GF-D8 (cell line): ENCODE measurements at places on chromosomes 4 and X.

DNA sequence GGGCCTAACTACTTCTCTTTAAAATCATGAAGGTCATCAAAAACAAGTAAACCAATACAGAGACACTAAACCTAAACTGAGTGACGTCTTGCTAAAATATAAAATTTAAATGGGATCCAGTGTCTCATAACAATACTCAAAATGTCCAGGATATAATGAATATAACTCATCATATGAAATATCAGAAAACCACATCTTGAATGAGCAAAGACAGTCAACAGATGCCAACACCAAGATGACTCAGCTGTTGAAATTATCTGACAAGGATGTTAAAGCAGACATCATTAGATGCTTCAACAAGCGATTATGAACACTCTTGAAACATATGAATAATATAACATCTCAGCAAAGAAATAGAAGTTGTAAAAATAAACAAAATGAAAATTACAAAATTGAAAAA lies 8.3 kb downstream of the NAP1L2 start:
- no peak for DNase-seq

DNA sequence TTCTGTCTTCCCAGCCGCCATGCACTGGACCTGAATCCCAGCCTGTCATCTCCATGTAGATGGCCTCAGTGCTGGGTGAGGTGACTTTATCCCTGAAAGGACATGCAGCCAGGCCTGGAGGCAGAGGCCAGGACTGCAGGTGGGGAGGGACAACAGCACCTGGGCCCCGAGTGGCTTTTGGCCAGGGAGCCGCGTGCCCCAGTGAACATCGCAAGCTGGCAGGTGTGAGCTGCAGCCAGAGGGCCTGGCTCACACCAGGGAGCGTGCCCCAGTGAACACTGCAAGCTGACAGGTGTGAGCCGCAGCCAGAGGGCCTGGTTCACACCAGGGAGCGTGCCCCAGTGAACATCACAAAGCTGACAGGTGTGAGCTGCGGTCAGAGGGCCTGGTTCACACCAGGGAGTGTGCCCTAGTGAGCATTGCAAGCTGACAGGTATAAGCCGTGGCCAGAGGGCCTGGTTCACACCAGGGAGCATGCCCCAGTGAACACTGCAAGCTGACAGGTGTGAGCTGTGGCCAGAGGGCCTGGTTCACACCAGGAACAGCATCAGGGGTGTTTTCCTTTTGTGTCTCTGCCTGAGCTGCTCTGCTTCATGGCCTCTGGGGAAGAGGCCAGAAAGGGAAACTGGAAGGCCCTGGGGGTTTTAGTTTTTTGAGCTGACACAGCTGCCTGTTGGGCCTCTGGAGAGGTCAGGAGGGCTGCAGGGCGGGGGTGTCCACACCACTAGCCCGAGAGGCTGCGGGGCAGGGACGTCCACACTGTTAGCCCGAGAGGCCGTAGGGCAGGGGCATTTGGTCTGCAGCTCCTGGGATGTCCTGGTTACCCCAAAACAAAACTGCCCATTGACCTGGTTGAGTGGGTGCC lies 22.7 kb upstream of the PSAPL1 start:
- DNase-seq, result no peak

DNA sequence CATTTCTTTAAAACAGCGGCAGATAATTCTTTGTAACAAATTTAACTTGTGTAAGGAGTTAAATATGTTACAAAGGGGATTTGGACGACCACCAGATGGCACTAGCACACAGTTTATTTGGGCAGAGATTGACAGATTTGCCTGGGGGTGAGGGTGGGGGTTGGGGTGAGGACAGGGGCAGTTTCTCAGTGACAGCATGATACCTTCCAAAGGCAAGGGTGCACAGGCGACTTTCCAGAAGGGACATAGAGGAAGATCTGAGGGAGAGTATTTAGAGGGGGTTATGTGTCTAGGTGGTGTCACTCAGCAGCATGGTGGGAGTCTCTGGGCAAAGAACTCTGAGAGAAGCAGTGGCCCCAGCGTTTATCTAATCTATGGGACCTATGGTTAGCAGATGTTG lies 9.6 kb upstream of the TMA16 start:
- no peak for DNase-seq

DNA sequence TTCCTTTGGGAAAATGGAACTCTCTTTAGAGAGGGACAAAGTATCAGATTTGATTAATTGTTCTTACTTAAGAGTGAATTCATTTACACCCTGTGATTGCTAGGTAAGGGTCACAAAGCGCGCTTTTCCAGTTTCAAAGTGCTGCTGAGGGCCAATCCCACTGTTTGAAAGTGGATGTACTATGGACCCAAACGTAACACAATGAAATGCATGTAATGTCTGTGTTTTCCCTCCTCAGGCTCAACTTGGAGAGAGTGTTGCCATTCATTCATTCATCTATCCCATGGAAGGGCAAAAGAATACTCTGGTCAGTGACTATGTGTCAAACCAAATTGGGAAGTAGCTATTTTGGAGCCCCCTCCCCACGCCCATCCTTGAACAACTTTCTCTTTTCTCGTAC lies 16.1 kb downstream of the IGSF1 start:
- no peak for DNase-seq

DNA sequence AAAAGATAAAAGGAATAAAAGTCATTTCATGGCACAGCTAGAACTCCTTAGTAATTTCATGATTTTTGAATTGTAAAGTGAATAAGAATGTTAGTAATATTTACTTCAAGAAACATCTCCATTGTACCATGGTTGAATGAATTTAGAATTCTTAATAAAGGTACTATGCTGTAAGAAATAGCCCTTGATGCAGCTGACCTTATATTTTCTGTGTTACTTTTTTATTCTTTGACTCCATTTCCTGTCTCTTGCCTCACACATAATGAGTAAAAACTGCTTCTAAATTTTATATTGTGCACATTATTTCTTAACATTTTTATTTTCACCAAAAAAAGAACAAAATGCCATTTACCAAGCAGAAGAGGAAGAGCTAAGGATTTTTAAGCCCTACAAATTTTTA lies 81.9 kb upstream of the PDHA2 start:
- DNase-seq, result no peak

- no peak for DNase-seq
These were observed 278.0 kb downstream of the FBXO8 start for GRCh38 chr4:174005422-174005821.

DNA sequence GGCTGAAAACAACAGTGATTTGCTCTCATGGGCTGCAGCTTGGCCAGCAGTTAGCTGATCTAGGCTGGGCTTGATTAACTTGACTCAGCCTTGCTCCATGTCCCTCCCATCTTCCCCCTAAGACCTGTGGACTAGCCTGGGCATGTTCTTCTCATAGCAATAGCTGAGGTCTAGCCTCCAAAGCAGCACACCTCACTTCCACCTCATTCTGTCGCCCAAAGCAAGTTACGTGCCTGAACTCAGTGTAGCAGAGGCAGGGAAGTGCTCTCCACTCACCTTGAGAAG lies 62.2 kb downstream of the EVC start:
- DNase-seq, result no peak

DNA sequence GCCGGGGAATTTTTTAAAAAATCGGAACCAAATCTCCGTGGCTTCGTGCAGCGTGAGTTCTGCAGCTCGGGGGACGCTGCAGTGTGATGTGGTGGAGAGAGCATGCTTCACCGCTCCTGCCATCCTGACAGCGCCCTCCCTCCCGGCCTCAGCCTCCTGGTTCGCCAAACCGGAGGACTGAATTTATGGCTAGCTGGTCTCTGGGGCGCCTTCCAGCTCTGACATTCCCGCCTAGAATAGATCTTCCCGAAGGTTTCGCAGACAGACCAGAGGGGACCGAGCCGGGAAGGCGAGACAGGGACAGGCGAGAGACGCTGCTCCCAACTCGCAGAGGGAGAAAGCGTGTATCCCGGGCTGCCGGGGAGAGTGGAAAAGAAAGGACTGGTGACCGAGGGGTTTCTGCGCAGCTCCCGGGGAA lies 25.9 kb downstream of the HOPX start:
- no peak for DNase-seq

DNA sequence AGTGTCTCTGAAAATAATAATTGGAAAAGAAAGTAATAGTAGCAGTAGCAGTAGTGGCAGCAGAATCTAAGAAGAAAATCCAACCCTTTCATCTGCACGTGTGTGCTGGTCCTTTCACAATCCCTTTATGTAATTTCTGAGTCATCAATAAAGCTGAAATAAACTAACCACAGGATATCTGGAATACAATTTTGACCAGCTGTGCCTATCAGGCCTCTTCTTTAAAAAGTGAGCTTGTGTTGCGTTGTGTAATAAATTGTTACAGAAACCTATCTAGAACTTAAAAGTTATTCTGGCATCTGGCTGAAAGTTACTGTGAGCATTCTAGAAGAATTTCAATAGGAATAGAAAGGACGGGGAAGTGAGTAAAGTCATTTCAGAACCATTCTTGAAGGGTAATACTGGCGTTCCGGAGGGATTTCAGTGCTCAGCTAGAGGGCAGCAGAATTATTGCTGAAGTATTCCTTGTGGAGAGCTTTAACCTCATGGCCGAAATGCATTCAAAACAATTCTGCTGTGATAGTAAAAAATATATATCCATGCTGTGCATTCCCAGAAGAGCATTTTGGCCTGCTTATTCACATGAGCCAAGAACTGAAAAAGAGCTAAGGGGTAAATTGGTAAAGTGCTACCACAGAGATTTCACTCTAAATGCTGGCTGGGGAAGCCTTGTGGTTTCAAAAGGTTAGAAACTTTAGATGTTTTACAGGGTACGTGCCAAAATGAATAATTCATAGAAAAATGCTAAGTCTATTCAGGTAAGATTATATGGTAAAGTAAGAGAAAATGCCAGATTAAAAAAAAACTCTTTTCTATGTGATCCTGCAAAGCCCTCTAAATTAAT lies 260.6 kb downstream of the NKX6-1 start:
- DNase-seq, result no peak

GRCh38 chr4:2087170-2087569 lies 28.0 kb downstream of the NAT8L start:
- DNase-seq, result no peak

DNA sequence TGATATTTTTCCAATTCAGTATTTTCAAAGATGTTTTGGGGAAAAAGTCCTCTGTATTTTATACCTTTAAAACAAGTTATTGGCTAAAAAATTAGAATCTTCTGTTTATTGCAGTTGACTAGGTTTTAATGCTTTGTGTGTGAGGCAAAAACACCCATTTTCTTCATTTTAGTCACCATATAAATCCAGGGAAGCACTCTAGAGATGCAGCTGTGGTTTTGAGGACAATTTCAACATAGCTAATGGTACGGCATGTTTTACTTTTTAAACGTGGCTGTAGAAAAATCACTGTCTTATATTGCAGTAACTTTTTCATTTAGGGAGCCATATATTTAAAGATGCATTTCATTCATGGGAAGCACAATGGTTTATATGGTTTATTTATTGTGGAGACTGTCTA lies 129.1 kb upstream of the PITX2 start:
- DNase-seq, result no peak

- DNase-seq, result no peak
These were observed 17.5 kb downstream of the TXK start for GRCh38 chr4:48116582-48116981.

- DNase-seq, result no peak
These were observed 83.6 kb upstream of the STX18 start for GRCh38 chr4:4625488-4625887.

GRCh38 chr4:147683188-147683591 lies 773 bp downstream of the PRMT9 start:
- no peak for DNase-seq

DNA sequence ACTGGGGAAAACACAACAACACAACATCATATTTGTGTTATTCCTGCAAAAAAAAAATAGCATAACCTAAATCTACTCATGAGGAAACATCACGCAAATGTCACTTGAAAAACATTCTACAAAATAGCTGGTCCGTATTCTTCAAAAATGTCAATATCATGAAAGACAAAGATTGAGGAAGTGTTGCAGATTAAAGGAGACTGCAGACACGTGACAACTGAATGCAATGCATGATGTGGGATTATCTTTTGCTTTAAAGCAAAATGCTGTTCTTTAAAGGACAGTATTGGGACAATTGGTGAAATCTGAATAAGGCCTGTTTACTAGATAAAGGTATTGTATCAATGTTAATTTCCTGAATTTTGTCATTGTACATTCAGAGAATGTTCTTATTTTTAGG lies 157.7 kb downstream of the SMIM20 start:
- DNase-seq, result no peak

DNA sequence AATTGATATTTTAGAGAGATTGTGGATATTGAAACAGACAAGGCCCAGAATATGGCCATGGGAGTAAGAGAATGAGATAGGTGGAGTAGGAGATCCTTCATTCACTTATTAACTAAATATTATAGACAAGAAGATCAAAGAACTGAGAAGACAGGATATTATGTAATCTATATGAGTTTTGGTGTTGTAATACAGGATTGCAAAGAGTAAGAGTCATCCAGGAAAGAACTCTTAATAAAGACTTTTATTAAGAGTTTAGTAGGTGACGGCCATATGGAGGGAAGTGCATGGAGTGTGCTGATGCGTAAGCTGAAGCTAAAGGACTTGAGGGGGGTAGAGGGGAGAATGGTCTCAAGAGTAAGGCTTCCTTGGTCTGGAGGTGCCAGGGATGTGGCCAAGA lies 153.7 kb downstream of the VEGFC start:
- no peak for DNase-seq

DNA sequence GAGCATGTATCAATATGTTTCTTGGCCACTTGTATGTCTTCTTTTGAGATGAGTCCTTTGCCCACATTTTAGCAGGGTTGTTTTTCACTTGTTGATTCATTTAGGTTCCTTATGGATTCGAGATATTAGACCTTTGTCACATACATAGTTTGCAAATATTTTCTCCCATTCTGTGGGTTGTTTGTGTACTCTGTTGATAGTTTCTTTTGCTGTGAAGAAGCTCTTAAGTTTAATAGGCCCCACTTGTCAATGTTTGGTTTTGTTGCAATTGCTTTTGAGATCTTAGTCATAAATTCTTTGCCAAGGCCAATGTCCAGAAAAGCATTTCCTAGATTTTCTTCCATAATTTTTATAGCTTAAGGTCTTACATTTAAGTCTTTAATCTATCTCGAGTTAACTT lies 280.7 kb upstream of the GALNT7 start:
- DNase-seq, result no peak

GRCh38 chrX:134469486-134469885 lies 9.5 kb downstream of the HPRT1 start:
- DNase-seq, result peak; percentile 13

DNA sequence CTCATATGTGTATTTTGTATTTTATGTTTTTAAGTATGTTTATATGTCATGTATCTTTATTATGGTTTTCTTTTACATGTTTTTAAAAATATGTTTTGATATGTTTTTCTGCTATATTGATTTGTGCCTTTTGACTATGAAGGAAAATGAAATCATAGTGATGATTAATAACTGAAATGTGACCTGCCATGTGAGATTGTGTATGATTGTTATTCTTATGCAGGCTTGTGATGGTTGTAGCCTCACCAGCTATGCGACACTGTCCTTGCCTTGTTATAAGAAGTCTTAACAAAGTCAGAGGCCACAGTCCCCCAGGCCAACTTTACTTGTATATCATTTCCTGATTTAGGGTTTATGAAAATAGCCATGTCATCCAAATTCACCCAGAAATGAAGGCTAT lies 83.2 kb downstream of the TMEM131L start:
- no peak for DNase-seq

- DNase-seq, result no peak
These were observed 12.2 kb upstream of the ZNF280C start for GRCh38 chrX:130280901-130281300.
